ENCODE measurements at places on chromosomes 5 and 9.
A peak's percentile ranks its signal among the peaks of the same experiment; 100 is the strongest.

- no peak for DNase-seq
Measured at GRCh38 chr5:71938895-71939294, 168.4 kb upstream of the MAP1B start.

GRCh38 chr9:105858006-105858690 lies 163.8 kb downstream of the TMEM38B start:
- DNase-seq, result peak; percentile 32

GRCh38 chr5:50653946-50654345 lies 12.5 kb upstream of the PARP8 start:
- no peak for DNase-seq

GRCh38 chr9:131125038-131125287 lies 423 bp upstream of the NUP214 start:
- DNase-seq, result no peak

DNA sequence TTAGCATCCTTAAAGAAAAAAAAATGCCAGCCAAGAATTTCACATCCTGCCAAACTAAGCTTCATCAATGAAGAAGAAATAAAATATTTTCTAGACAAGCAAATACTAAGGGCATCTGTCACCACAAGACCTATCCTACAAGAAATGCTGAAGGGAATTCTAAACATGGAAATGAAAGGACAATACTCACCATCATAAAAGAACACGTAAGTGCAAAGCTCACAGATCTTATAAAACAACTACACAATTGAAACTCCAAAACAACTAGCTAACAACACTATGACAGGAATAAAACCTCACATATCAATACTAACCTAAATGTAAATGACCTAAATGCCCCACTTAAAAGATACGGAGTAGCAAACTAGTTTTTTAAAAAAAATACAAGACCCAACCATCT lies 71.4 kb downstream of the TTC39B start:
- DNase-seq, result no peak

GRCh38 chr5:55994495-55994997 lies at the start of gene IL6ST:
Gene IL6ST, minus strand, starts transcription at chr5:55994963. Its CDS starts 18,685 bp downstream, at chr5:55976278.
- DNase-seq, result peak; percentile 65

GRCh38 chr9:110900917-110901316 lies 137.4 kb downstream of the LPAR1 start:
- DNase-seq, result no peak

GRCh38 chr9:93500571-93501298 lies 47.4 kb upstream of the FAM120AOS start:
- DNase-seq, result no peak

GRCh38 chr5:127170918-127171600 lies 97.8 kb upstream of the C5orf63 start:
- DNase-seq, result no peak

- DNase-seq, result no peak
Measured at GRCh38 chr9:136021171-136021871, 60.1 kb upstream of the UBAC1 start.

DNA sequence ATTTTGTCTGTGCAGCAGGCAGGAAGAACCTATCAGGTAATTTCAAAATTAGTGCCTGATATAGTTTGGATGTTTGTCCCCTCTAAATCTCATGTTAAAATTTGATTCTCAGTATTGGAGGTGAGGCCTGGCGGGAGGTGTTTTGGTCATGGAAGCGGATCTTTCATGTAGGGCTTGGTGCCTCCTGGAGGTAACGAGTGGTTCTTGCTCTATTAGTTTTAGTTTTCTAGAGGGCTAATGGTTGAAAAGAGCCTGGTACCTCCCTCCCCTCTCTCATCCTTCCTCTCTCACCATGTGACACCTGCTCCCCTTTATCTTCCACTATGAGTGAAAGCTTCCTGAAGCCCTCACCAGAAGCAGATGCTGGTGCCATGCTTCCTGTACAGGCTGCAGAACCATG lies 106.3 kb downstream of the DRD1 start:
- no peak for DNase-seq

GRCh38 chr5:120124961-120125360 lies 339.1 kb upstream of the PRR16 start:
- DNase-seq, result no peak

DNA sequence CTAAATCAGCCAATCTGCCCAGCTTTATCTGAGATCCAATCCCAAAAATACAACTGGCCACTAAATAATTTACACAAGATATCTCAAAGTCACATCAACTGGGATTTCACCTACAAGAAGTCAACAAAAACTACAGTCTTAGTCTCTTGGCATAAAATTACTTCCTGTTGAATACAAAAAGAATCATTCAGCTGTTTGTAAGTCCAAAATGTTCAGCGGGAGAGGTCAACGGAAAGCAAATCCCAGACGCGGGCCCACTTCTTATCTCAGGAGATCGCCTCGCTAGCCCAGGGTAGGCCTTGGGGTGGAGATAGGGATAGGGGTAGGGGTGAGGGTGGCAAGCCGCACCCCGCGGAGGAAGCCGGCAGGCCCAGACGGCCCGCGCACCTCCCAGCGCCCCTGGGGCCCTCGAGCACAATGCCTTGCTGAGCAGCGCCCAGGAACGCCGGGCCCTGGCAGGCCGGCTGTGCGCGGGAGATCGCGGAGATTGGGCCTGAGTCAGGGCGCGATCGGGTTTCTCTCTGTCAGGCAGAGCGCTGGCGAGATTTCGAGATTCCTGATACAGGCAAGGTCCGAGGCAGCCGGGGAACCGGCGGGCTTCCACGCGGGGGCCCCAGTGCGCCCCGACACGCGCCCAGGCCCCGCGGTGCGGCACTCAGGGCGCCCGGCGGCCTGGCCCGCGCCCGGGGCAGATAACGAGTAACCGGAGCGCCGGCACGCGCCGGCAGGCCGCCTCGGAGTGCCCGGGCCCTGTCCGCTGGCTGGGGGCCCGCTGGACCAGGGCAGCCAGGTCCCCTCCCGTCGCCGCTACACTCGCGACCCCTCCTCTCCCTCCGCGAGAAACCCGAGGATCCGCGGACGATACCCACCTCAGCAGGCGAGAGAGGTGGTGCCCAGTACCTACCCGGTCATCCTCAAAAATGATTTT lies 601 bp downstream of the HINT1 start:
- DNase-seq, result peak; percentile 75

DNA sequence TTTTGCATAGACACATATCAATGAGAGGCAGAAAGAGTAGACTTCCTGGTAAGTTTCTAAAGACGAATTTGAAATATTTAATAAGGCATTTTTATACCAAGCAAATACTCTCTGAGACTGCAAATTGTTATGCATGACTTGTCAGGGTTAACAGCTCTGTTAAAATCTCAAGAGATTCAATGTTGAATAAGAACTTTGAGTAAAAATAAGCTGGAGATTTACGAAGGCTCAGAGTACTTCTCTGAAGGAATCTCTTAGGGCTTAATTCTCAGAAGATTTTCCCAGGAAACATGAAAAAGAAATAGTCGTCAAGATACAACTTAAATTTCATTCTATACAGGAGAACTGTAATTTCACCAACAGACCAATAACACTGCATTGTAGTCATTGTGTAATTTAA lies 259.4 kb downstream of the CDH18 start:
- no peak for DNase-seq

GRCh38 chr5:15510092-15510491 lies 10.1 kb downstream of the FBXL7 start:
- DNase-seq, result no peak

DNA sequence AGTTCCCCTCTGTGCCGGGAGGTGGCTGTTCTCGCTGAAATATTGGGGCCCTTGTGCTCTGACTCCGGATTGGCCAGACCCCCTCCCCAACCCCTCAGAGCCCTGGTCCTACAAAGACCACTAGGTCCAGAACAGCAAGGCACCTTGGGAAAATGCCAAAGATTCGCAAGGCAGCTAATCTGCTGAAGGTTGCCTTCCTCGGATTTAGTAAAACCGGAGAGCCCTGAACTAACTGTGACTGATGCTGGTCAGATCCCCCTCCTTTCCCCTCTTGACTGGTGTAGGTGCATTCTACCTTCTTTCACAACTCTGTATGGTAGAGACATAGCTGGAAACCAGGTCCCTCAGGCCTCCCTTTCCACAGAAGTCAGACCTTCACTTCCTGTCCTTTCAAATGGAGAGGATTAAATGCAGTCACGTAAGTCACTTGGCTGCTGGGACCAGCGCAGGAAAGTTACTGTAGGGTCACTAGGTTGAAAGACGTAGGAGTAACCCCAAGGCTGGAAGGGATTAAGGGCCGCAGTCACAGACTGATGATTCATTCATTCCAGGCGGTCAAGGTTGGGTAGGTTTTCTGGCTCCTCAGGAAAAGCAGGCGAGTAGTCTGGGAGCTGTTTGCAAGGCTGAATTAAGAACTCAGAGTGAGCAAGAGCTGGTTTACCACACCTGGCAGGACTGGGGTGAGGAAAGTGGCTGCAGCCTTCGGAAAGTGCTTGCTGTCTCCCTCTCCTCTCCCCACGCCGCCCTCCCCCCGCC lies 5.3 kb downstream of the BARX1 start:
- DNase-seq, result no peak

- DNase-seq, result no peak
Measured at GRCh38 chr5:35773967-35774366, 82.7 kb upstream of the IL7R start.

DNA sequence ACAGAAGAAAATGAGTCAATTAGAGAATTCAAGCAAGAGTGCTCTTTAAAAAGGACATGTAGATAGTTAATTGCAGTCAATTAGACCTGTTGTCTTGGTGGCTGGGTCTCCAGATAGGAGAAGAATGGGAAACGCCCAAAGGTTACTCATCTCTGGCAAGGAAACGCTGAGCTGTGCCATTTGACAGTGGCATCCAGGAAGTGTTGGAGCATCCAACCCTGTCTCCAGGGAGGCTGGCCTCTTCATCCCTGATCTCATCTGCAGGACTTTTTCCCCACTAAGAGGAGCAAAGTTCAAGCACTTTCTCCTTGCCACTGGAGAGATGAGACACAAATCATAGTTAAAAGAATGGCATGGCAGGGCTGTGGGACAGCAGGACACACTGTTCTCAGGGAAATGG lies 111.7 kb upstream of the MSX2 start:
- DNase-seq, result no peak

DNA sequence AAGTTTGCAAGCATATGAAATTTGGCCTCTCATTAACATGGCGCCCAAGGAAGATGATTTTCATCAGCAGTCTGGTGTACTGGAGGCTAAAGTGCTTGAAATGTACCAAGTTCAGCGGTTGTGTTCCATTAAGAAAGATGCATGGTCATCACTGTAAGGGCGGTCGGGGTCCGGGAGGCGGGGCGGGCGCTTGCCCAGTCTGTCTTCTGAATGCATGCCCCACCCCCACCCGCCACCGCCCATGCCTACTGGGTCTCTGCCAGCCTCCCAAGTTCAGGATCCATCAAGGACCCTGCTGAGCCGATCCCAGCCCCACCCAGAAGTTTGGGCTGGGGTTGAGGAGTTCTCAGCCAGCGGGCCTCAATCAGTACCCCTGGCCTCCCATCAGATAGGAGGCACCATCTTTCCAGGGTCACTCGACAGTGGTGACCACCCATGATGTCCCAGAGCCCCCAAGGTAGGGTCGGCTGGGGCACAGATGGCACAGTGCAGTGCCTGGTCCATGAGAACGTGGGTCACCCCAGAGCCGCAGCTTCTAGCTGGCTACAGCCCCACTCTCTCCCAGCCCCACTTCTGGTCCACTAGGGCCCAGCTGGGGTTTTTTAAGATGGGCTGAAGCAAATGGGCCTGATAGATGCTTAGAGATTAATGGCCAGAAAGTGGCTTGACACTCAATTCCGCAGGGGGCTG lies 24.4 kb upstream of the PRDM12 start:
- no peak for DNase-seq

DNA sequence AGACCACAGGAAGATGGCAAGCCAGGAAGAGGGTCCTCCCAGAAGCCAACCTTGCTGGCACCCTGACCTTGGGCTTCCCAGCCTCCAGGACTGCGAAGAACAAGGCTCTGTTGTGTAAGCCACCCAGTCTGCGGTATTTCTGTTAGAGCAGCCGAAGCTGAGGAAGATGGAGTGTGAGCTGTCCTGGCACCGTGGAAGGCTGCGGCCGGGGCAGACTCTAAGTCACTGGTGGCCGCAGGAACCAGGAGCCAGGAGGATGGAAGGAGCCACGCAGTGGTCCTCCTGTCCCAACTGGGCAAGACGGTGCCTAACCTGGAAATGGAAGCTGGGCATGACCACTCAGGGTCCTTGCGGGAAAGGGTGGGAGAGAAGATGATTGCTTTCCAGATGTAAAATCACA lies 89.1 kb downstream of the ZNF354C start:
- DNase-seq, result no peak

DNA sequence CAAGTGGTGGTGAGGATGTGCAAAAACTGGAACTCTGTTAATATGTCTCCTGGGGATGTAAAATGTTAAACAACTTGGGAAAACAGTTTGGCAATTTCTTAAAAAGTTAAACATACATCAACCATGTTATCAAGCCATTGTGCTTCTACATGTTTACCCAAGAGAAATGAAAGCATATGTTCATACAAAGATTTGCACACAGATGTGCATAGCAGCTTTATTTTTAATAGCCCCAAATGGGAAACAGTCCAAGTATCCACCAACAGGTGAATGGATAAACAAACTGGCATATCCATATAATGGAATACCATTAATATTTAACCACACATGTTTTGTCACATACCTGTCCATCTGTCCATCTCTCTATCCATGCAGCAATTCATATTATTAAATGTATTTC lies 6.2 kb downstream of the VPS13A start:
- DNase-seq, result no peak

DNA sequence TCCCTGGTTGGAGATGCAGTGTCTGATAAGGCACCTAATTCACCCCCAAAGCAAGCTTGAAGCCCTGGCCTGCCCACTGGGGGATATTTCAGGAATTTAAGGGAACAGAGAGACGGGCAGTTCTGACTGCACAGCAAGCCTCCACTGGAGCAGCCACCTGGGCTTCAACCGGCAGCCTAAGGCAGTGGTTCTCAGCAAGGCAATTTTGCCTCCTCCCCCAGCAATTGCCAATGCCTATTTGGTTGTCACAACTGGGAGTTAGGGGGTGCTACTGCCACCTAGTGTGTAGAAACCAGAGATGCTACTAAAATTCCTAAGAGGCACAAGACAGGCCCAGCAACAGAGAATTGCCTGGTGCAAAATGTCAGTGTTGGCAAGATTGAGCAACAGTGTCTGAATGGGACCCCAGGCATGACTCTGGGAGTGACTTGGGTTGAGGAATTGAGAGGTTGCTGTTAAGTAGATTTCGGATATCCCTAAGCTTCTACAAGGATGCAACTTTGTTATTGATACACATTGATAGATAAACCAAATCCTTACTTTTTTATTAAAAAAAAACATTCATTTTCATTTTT lies 58.7 kb upstream of the CTSL start:
- no peak for DNase-seq

- DNase-seq, result peak; percentile 73
Measured at GRCh38 chr5:181189363-181189961, 15.5 kb downstream of the TRIM7 start.
